ENCODE measurements at places on chromosomes 7 and 10.
A peak's percentile ranks its signal among the peaks of the same experiment; 100 is the strongest.

DNA sequence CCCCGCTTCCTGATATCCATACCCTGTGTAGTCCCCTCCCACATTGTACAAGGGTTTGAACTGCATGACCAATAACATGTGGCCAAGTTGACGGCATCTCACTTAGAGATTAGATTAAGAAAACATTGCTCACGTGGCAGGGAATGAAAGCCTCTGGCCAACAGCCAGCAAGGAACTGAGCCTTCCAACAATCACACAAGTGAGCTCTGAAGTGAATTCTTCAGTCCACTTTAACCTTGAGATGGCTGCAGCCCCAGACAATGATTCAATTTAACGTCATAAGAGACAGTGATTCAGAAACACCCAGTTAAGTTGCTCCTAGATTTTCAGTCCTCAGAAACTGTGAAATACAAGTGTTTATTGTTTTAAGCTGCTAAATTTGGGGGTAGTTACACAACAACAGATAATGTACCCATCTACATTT lies 165.9 kb upstream of the PLXNA4 start:
- DNase-seq: peak; percentile 53

DNA sequence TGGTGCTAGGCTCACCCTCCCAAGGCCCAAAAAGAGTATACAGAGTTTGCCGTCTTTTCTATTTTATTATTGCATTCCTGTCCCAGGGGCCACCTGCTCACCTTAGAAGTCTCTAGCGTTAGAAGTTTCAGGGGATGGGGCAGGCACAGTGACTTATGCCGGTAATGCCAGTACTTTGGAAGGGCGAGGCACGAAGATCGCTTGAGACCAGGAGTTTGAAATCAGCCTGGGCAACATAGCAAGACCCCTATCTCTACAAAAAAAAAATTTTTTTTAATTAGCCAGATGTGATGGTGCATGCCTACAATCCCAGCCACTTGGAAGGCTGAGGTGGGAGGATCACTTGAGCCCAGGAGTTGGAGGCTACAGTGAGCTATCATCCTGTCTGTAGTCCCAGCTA lies 30.3 kb upstream of the HSPB1 start:
- DNase-seq: no peak

DNA sequence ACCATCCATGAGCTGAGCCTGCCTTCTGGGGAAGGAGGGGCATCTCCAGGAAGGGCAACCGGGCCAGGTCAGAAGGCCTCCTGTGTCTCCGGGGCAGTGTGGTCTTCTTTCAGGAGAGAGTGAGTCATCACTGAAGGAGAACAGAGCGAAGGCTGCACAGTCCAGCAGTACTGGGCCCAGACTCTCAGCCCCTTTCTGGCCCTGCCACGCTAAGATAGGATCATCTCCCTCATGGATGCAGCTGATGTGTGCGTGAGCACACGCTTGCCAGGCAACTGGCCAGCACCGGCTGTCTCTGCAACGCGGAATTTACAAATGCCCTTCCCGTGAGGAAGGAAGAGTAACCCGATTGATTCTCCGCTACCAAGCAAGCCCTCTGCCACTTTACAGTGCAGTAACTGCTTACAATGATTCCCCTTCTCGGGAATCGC lies 328.2 kb downstream of the TNS3 start:
- DNase-seq: peak; percentile 27

DNA sequence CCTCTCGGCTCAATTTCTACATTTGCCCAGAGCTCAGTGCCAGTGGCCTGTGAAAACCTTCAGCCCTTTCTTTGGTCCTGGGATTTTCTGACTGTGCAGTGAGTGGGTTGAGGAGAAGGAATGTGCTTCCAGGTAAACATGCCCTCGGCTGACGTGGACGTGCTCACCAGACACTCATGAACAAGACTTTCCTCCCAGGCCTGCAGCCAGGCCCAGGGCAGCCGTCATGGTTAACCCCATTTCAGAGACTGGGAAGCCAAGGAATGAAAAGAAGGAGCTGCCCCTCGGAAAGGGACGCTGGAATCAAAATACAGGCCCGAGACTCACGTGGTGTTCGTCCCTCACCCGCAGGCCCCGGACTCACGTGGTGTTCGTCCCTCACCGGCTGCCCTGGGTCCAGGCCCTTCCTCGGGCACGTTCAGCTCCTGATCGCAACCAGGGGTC lies 8.8 kb upstream of the CALML5 start:
- DNase-seq: no peak

DNA sequence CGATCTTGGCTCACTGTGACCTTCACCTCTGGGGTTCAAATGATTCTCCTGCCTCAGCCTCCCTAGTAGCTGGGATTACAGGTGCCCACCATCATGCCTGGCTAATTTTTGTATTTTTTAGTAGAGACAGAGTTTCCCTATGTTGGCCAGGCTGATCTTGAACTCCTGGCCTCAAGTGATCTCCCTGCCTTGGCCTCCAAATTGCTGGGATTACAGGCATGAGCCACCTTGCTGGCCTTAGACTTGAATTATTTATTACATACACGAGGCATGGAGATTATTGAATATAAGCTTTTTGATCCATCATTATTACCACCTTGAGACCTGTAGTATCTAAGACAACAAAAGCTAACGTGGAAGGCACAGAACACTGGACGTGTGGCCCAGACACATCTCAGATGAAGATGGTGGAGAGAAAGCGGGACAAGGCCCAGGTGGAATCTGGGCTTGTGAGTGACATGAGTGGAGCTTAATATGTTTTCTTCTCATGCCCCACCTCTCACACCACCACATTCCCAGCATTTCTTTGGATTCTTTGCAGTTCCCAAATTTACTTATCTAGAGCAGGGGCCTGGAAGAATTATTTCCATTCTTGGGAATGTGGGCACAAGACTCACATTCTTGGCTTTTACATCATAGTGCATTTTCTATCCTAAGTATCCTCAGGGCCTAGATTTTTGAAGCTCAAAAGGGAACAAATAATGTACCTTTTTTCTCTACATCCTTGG lies 76.6 kb downstream of the SUGCT start:
- no peak for DNase-seq

DNA sequence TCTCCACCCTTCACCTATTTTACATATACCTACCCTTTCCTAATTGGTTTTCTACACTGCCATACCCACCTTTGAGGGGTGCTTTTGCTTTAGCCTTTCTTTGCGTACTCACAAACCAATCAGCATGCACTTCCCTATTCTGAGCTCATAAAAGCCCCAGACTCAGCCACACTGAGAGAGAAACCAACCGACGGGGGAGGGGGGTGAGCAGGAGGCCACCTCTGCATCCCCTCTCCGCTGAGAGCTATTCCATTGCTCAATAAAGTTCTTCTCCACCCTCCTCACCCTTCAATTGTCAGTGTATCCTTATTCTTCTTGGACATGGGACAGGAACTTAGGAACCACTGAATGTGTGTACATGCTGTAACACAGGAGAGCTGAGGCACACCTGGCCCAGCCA lies 9.0 kb upstream of the FKBP9 start:
- DNase-seq: no peak

DNA sequence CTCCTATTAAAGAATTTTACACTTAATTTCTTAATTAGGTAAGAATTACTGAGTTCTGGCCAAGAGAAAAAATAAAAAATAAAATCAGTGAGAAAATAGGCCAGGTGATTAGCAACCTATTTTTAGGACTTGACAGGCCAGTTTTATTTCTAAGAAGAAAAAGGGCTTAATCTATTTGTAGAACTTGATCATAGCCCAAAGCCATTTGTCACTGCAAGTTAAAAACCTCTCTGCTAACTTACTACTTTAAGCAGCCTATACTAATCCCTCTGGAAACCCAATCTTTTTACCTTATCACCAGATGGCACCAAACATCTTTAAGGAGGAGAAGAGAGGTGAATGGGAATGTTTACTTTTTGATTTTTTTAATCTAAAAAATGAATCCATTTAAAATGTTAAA lies 222.1 kb upstream of the RHOBTB1 start:
- no peak for DNase-seq

DNA sequence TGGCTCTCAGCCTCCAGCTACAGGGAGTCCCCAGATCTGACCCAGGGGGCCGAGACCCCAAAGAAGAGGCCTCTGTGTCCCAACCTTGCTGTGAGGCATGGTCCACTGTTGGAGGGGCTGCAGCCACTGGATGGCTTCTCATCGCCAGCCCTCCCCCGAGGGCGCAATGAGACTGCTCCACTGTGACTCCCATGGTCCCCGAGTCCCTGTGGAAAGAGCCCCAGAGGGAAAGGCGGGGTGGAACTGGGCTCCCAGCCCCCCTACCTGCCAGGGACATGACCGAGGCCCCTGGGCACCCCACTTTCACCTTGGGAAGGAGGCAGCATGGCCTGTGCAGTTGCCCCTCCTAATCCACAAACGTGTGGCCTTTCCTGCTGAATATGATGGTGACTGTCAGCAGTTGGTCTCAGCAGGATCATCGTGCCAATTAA lies 33.5 kb upstream of the RET start:
- DNase-seq: no peak

DNA sequence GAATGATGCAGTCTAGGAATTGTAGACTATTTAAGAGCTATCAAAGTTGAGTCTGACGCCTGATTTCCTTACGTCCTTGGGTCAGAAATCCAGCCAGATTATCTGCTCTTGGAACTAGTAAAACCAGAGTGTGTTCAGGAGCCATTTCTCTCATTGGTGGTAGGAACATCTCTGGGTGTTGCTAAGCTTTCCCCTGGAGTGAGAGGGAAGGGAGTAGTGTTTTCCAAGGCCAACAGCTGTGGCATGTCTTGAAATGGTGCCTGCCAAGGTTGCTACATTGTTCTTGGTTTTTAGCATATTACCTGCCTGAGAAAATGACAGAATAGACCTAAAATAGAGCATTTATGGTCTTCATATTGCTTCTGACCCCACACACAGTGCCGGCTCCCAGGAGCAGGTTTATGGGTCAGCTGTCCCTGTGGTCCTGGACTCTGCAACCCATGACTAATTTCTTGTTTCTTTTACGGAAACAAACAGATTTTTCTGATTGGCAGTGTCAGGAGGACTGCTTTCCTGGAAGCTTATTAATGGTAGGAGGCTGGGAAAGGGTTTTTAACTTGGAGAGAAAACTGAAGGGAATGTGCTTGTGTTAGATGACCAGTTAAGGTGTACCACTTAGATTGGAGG lies 17.5 kb downstream of the GBF1 start:
- no peak for DNase-seq

DNA sequence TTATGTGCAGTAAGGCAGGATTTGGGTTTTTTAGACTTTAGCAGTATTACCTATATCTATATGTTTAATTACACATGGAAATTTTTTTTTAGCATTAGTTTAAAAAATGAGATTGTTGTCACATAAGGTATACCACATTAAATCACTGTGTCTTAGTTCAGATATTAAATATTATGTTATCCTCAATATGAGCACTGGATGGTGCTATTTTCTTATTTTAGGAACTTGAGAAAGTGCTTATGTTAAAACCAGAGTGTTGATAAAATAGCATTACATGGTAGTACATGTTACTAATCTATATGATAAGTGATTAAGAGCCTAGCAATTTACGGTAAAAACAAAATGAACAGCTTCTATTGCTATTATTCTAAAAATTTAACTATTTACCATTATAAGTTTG lies 28.8 kb downstream of the MIOS start:
- no peak for DNase-seq

- DNase-seq: peak; percentile 48
These were observed 29.6 kb downstream of the MINDY4 start for GRCh38 chr7:30800785-30801252.

- no peak for DNase-seq
These were observed at the start of gene FGFBP3 for GRCh38 chr10:91909117-91909677. TSS of gene FGFBP3 (minus strand) at chr10:91909486. CDS start at chr10:91908969, 517 bp downstream.

DNA sequence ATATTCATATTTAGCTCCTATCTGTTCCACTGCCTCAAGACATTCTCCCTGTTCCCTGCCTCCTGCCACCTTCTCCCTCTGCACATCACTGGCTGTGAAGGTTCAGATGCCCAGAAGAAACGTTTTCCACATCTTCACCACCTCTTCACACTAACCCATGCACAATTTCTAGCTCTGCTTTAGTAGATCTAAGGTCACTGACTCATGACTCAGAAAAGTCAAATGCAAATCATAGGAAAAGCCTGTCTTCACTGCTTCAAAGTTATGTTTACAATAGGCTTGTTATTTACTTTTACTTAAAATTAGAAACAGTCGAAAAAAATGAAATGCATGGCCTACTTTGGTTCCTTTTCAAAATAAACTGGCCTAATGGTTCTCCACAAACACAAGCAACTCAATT lies 2.5 kb downstream of the SCRN1 start:
- no peak for DNase-seq

- DNase-seq: no peak
These were observed 15.2 kb downstream of the WNT8B start for GRCh38 chr10:100477970-100478369.

- no peak for DNase-seq
These were observed 18.3 kb upstream of the RPEL1 start for GRCh38 chr10:103227416-103227815.

DNA sequence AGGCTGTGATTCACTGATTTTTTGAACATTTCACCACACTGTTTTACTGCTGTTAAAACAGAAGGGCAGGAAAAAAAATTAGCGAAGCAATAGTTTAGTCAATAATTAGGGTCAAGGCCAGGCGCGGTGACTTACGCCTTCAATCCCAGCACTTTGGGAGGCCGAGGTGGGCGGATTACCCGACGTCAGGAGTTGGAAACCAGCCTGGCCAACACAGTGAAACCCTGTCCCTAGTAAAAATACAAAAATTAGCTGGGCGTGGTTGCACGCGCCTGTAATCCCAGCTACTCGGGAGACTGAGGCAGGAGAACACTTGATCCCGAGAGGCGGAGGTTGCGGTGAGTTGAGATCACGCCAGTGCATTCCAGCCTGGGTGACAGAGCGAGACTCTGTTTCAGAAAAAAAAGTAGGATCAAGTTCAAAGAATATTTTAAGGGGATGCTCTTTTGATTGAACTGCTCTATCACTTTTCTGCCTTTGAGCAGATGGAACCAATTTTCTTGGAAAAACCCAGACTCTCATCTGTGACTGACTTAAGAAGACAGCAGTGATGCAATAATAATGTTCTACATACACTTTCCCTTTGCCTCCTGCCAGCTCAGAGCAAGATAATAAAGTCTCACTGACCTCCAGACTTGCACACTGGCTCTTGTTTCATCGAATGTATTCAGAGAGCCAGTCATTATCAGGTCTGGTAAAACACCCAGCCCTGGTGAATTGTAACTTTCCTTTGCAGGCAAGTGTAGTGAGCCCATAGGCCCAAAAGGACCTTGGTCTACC lies 1.6 kb upstream of the PPA1 start:
- DNase-seq: no peak

GRCh38 chr7:40717242-40717641 lies 582.4 kb downstream of the SUGCT start:
- peak; percentile 67 for DNase-seq

DNA sequence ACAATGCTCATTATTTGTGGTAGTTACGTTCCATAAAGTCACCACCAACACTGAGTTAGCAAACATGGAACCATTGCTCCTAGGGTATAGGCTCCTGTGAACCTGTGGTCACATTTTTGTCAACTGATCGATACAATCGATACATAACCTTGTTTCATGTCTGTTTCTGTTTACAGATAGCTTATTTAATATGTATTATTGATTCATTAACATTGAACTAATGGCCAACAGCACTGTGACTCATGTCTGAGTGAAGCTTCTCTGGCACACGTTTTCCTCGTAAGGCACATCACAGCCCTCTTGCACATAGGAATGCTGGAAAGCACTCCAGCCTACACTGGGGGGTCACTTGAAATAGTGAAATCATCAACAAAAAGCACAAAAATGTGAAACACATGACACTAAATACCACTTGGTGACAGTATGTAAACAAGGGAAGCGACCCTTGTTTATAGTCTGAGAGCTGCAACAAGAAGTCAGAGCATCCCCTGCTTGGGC lies 27.0 kb downstream of the GHRHR start:
- no peak for DNase-seq
